Immature natural killer cell (primary cell): ENCODE measurements at places on chromosomes 13 and 19. TPM values are rescaled to one million over a fixed set of nuclear protein-coding genes. Genes with fewer than 3 reads are reported as not detected.
A peak's percentile ranks its signal among the peaks of the same experiment; 100 is the strongest.

DNA sequence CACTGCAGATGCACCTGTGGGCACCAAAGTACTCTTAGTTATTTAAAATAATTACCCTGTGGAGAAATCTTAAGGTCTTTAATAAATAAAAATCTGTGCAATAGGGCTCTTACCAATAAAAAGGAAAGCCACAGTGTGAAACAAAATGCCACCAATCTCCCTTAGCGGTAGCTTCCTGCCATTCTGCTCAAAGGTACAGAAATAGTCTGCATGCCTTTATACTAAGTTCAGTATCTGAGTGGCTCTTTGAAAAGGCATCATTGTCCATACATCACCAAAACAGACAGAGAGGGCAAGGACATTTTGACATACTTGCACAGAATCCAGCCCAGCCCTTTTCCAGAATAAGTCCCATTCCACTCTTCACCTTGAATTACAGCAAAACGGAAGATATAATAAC is 161.0 kb downstream of the KLF12 start:
- peaks cover 3% of the 10 kb centered on the region for H3K36me3 ChIP-seq
- no peak overlapping the region for H3K27ac ChIP-seq
- H3K4me3 ChIP-seq: no peak overlapping the region
- H3K27me3 ChIP-seq: peaks cover 4% of the 10 kb centered on the region
- H3K4me1 ChIP-seq: peaks cover 66% of the 10 kb centered on the region
- no peak for DNase-seq

DNA sequence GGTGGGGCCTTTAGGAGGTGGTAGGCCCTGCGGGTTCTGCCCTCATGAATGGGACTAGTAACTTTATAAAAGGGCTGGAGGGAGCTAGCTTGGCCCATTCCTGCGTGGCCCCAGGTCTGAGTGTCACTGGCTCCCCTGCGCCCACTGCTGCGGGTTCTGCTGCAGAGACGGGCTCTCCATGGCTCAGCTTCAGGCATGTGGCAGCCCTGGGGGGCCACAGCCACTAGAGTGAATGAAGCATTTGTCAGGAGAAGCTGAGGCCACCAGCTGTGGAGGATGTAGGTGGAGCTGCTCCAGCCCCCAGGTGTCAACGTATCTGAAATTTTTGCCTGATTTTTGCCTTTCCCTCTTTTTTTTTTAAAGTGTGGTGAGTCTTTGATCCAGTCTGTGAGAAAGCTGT is 119.1 kb downstream of the SOX1 start:
- no peak for DNase-seq
- H3K27me3 ChIP-seq: peaks cover 3% of the 10 kb centered on the region
- no peak overlapping the region for H3K27ac ChIP-seq
- no peaks in the 10 kb centered on the region for H3K4me1 ChIP-seq
- no peak overlapping the region for H3K4me3 ChIP-seq
- H3K36me3 ChIP-seq: no peaks in the 10 kb centered on the region

Gene DIAPH3
- not detected for polyA plus RNA-seq

Gene EID2
- 22.6 TPM for polyA plus RNA-seq

GRCh38 chr19:15631817-15632216 is 8.9 kb upstream of the CYP4F3 start:
- peaks cover 3% of the 10 kb centered on the region for H3K27me3 ChIP-seq
- H3K27ac ChIP-seq: no peak overlapping the region
- H3K4me3 ChIP-seq: no peak overlapping the region
- DNase-seq: peak; percentile 33

Gene ZNF625
- 3.6 TPM for polyA plus RNA-seq
